RWPE1 (cell line): ENCODE measurements at places on chromosomes 4 and X.

DNA sequence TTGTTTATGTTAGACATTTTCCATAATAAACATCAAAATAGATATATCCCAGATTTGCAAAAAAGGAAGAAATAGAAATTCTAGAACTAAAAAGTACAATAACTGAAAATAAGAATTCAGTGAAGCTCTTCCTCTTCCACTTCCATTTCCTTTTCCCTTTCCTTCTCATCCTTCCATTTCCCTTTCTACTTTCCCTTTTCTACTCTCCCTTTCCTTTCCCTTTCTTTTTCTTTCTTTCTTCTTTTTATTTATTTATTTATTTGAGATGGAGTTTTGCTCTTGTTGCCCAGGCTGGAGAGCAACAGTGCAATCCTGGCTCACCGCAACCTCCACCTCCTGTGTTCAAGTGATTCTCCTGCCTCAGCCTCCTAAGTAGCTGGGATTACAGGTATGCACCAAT, 30.6 kb upstream of the OPHN1 start:
- no peak for DNase-seq

GRCh38 chrX:44071847-44072551, 98.8 kb upstream of the NDP start:
- DNase-seq: peak; percentile 79

GRCh38 chr4:56370377-56370776, 16.9 kb downstream of the AASDH start:
- no peak for DNase-seq

- DNase-seq: no peak
Observed at GRCh38 chr4:145920205-145920604, 18.4 kb downstream of the ZNF827 start.

DNA sequence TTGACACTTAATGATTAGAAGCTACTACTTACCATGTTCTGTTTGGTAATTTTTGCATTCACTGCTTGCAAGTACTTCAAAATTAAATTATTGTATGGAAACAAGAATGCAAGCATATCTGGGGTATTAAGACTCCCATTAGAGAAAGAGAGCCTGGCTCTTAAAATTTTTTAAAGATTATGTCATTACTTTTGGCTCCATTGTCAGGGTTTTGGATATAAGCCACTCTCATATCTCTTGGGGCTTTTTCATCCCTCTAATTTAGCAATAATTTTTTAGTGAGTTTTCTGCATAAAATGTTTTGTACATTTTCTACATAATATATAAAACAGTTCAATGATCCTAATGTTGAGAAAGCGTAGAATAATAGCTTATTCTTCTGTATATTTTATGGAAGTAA, 49.4 kb downstream of the SLC9A6 start:
- no peak for DNase-seq

DNA sequence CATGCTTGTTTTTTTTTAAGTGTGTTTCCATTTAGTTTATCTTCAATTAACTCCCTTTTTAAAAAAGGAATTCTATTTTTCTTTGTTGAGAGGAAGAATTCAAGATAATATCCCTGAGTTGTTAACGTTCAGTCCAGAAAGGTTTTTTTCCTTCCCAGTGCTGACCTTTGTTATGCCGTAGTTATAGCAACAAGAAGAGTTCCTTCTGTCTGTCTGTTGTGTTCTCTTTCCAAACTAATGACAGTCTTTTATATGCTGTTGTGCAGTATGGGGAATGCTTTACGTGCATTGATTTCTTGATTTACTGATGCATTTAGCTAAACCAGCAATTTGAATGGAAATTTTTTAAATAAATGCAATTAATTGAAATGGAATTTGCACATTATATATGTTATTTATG, 6.6 kb upstream of the CXXC4 start:
- DNase-seq: no peak

DNA sequence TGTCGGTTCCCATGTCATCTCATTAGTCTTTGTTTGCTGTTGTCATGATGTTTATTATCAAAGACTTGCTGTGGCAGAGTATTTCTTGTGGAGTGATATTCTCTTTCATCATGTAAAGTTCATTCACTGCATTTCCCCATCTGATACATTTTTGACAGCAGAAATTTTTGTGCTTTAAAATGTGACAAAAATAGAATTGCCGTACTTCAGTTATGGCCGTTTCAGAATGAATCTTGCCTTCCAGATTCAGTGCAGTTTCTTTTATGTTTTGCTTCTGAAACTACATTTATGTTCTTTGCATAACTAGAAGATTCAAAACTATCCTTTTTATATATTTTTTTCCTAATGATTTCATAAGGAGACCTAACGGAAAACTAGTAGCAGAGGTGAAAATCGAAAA, 10.0 kb downstream of the CSTF2 start:
- no peak for DNase-seq

DNA sequence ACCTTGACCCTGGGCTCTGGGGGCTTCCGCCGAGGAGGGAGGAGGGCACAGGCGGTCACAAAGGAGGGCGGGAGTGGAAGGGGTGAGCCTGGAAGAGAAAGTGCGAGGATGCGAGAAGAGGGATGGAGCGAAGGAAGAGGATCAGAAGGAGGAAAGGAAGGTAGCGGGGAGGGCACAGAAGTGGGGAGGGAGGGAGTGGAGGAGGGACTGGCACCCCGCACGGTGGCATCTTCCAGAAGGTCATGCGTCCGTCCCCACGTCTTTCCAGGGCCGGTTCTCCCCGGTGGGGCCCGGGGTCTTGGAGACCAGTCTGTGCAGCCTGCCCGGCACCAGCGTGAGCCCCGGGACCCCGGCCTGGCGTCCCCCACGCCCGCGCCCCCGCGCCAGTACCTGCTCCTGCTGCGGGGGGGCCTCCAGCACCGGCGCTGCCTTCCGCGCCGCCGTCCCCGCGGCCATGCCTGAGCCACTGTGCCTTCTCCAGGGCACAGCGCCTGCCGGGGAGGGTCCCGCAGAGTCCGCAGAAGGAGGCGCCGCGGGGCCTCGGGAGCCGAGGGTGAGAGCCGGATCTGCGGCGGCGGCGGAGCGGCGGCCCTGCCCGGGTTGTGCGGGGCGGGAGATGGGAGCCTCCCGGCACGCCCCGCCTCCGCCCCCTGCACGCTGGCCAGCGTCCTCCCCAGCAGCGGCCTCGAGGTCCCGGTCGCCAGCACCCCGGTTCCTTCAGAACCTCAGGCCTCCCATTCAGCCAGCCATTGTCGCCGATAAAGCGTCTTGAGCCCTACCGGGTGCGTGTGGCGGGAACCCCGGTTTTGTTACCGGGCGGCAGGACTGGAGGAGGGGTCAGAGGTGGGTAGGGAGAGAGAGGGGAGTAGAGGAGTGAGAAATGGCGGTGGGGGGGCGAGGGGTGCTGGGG, at the start of gene RNF175:
RNF175 (minus strand) TSS at position 618 of the 910 bp plus-strand sequence; CDS start at position 456, 162 bp downstream.
- DNase-seq: no peak

DNA sequence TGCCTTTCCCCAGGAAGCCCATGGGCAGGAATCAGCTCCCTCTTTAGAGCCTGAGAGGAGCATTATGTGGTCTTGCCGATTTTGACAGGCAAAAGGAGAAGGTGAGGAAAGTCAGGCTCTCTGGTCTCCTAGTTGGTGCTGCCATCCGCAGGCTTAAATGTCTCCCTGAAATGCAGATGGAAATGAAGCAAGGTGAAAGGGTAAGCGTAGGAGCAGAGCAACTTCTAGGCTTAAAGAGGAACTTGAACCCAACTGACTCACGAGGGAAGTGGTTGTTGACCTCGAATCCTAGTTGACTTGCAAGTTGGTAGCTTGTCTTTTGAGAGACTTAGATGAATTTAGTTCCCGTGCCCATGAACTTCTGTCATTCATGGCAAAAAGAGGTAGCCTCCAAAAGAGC, 205.9 kb downstream of the PTTG2 start:
- DNase-seq: no peak

DNA sequence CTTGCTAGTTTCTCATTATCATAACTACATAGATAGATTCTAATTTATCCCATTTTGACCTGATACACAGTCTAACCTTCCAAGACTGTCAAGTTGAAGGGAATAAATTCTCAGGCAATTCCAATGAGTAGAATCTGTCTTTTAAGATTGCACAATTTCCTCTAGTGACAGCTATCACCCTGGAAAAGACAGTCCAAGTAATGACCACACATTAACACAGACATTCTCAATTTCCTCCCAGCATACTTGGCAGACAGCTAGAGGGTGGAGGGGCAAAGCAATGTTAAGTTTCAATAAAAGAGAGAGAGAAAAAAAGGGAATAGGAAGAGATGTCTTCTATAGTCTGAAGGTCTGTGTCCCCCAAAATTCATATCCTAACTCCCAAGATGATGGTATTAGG, 234.7 kb downstream of the LDB2 start:
- DNase-seq: no peak

GRCh38 chrX:118595501-118596042, 100.0 kb downstream of the DOCK11 start:
- DNase-seq: no peak

DNA sequence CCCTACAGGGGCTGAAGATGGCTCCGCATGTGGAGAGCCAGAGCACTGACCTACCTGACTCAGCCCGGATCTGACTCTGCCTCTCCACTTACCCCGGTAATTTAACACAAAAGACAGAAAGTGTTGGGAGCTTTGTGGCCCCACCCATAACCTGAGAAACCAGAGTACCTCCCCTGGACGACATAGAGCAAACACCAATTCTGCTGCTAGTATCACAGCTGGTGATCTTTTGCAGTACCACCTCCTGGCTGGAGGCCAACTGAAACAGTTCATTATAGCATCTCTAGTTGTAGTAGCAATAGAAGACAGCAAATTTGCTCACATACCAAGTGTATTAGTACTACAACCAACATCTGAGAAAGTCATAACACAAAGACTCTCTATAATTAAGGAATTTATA, 443.9 kb downstream of the KLHL4 start:
- DNase-seq: no peak

GRCh38 chr4:183840311-183840710, 64.8 kb upstream of the STOX2 start:
- DNase-seq: peak; percentile 61

DNA sequence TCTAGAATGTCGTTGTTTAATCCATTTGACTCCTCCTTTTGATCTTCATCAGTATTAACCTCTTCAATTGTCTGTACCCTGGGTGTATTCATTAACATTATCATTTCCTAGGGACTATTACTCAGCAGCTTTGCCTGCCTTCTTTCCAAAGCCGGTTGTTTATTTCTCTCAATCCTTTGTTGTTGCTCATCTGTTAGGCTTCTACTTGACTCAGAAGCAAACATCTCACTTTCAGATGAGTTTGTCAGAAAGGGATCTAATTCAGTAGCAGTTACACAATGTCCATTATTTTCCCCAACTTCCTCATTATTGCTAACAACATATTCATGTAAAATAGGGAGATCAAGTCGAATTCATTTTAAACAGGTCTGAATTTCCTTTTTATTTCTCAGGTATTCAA, 22.1 kb upstream of the HSD17B10 start:
- no peak for DNase-seq

GRCh38 chr4:103111598-103111997, 12.0 kb upstream of the BDH2 start:
- DNase-seq: no peak

DNA sequence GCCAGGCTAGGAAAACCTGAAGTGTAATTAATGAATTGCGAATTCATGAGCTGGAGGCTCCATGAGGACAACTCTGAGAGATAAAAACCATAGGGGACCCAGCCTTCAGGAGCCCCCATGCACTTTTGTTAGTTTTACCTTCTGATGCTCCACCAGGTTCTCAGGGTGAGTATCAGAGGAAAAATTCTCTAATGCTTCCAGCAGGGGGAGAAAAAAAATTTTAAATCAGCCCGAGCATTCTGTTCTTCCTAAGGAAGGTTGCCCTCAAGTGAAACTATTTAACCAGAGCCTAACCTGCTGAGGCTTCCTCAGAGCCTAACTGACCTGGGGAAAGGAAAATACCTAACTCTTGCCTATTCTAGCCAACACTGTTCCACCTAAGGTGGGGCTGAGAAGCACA, 552.6 kb downstream of the PPARGC1A start:
- no peak for DNase-seq

DNA sequence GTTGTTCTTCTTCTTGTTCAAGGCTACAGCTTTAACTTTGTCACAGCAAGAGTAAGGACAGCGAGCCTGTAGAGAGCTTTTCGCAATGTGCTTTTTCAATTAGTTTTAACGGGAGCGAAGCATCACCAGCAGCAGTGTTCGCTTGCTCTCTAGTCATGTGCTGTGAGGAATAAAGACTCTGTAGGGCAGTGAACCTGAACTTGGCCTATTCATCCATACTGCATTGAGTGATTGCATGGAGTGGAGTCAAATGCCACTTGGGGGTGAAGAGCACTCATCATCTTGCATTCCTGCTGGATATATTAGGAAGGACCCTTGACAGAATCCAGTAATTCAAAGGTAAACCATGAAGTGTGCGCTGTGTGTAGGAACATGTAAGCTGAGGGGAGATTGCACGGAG, 240.0 kb downstream of the FRMPD4 start:
- DNase-seq: no peak

- DNase-seq: no peak
Observed at GRCh38 chrX:10010686-10011085, 43.5 kb downstream of the CLDN34 start.

GRCh38 chr4:24979554-24979953, 51.2 kb downstream of the LGI2 start:
- no peak for DNase-seq

GRCh38 chr4:6845027-6845426, 62.5 kb downstream of the KIAA0232 start:
- DNase-seq: no peak

- no peak for DNase-seq
Observed at GRCh38 chrX:18810416-18810815, 103.0 kb downstream of the PPEF1 start.

DNA sequence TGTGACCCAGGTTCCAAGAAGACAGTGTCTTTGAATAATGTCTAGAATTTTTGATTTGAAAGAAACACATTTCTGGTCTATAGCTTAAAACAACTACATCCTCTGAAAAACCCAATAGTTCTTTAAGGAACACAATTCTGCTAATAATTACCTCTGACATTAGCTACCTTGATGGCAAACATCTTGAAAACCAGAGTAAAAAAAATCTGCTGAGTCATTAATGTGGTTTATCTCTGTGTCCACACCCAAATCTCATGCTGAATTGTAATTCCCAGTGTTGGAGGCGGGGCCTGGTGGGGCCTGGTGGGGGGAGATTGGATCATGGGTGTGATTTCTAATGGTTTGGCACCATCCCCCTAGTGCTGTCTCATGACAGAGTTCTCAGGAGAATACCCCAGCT, 1233.8 kb downstream of the NLGN4X start:
- DNase-seq: no peak

GRCh38 chrX:29470030-29470429, 745.3 kb upstream of the MAGEB2 start:
- DNase-seq: peak; percentile 17

- DNase-seq: no peak
Observed at GRCh38 chrX:149069899-149070298, 435.2 kb downstream of the IDS start.
